Stimulated activated CD4-positive, alpha-beta T cell treated with anti-CD3 and anti-CD28 coated beads, Interleukin-15, amount 100 ng/mL, for 1 hour (primary cell): ENCODE measurements at places on chromosomes 11 and 22.

DNA sequence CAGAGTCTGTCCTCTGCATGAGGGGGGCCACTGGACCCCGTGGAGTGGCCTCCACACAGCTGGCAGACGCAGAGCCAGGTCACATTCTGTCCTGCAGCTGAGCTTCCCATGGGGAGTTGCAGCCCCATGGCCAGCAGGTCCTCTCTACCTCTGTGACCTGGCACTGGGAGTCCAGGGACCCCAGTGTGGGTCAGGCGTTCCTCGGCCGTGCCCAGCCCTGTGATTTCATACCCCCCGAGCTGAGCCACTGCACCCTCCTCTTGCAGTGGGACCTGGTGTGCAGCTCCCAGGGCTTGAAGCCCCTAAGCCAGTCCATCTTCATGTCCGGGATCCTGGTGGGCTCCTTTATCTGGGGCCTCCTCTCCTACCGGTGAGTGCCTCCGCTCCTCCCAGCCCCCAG is 32.2 kb upstream of the SLC22A12 start:
- no peak for DNase-seq

GRCh38 chr11:36492724-36493304 is 17.3 kb downstream of the TRAF6 start:
- DNase-seq: no peak

DNA sequence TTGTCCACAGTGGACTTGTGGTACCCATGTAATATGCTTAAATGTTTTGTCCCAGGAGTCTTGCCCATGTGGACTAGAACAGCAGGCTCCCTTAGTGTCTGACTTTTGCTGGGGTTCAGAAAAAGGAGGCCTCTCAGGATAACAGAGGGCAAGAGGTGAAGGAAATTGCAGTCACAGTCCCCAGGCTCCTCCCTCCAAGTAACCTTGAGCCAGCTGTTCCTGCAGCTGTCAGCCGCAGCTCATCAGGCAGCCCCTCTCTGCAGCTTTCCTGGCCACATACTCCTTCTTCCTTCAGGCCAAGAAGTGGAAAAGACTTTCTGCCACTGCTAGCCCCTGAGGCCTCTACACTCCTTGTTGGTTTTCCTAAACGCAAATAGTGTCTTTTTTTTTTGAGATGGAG is 6.3 kb upstream of the MYO18B start:
- no peak for DNase-seq

DNA sequence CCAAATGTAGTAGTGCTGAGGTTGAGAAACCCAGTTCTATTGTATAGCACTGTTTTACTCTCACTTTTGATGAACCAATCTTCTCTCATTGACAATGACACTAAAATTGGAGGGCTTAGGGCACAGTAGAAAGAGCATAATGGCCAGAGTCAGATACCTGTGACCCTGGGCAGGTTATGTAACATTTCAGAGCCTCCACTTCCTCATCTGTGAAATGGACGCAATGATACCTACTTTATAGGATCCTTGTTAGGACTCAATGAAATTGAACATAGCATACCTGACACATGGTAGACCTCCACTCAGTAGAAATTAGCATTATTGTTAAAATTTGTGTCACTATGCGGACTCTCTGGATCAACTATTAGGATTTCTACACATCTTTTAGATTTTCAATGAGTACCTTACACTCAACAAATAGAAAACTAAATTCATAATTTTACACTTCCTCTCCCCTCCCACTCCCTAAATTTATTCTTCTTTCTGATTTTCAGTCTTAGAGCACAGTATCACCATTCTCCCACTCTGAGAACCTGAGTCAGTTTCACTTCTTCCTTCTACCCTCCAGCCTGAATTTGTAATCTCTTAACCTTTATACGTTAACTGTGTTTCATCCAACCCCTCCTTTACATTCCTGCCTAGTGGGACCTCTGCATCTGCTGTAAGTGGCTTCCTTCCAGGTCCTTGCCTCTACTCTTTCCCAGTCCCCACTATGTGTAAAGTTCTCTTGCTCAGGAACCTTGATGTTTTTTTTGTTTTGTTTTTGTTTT is 78.3 kb downstream of the MICAL2 start:
- no peak for DNase-seq

- no peak for DNase-seq
Observed at GRCh38 chr11:36240173-36240572, 49.1 kb downstream of the COMMD9 start.

GRCh38 chr11:68331338-68331947 is 19.1 kb downstream of the LRP5 start:
- no peak for DNase-seq

DNA sequence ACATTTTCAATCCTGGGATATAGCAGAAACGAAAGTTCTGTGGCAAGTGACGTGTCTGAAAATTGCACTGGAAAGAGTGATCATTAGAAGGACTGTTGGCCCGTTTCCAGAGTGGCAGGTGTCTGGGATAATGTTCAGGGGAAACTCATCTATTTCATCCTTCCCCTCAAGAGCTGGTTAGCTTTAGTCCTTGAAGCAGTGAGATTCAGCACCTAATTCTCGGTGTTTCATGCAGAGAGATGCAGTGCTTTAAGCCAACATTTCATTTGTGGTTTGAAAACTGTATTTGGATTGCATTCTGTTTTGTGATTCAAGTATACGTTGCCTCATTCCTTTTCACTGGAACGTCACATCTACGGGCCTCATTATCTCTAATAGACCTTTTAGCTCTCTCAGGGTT is 205.0 kb upstream of the RAG2 start:
- no peak for DNase-seq

DNA sequence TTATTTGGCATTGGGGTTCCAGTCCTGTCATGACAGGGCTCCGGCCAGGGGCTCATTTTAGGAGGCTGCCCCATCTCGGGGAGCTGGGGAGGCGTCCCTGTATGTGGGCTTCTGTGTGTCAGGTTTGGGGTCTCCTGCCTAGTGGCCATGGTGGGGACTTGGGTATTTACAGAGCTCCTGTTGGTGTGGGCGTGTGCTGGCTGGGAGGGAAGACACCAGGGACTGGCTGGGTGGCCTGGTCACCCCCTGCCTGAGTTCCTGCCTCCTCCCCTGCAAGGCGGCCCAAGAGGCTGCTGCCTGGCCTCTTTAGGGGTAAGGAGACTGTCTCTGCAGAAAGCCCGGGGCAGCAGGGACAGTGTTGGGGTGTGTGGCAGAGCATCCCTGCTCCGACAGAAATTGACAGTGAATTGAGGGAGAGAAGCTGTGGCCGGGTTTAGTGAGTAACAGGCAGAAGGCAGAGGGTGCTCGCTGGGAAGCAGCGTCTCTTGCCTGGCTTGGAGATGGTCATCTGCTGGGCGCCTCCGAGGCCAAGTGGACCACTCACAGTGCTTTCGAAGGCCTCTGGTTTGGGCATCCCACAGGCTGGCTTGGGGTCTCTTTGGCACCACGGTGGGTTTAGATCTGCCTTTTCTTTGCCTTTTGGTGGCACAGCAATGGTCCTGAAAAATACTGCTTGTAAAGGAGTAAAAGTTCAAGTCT is 40.3 kb upstream of the GRAMD4 start:
- no peak for DNase-seq

- DNase-seq: no peak
Observed at GRCh38 chr22:37241351-37242142, 2.5 kb downstream of the RAC2 start.

- DNase-seq: no peak
Observed at GRCh38 chr11:11752679-11753078, 89.1 kb upstream of the USP47 start.

GRCh38 chr11:130886704-130887103 is 29.6 kb downstream of the SNX19 start:
- DNase-seq: no peak

DNA sequence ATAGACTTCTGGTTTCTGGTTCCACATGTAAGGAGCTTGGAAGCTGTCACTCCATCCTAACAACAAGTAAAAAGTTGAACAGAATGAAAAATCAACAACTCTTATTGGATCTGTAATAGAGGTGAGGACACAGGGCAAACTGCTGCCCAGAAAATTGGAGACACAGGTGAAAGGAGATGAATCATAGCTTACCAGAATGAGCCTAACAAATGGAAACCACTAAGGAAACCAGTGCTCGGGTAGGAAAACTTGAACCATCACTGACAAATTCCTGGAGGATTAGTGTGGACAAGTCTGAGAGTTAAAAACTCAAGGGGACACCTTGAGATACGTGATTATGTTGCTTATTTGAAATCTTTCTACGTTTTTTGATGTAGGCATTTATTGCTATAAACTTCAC is 52.1 kb downstream of the GDPD4 start:
- DNase-seq: no peak

GRCh38 chr11:119249671-119250010 is 43.5 kb downstream of the CBL start:
- DNase-seq: no peak

- DNase-seq: no peak
Observed at GRCh38 chr11:30619767-30620166, 33.6 kb upstream of the MPPED2 start.

DNA sequence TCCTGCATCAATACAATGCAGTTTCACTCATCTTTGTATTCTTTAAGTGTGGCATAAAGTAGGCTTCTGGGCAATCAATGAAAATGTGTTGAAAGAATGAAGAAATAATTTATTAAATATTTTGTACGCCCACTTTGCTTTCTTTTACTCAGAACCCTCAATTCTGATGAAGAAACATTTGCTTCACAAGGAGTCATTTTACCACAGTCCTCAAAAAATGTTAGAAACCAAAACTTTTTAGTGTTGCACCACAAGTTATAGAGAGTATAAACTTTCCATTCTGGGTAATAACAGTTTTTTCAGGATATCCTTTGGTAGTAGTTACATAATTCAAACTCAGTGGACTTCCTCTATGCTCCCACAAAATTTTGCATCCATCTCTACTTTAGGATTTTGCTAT is 360.5 kb downstream of the DLG2 start:
- no peak for DNase-seq

GRCh38 chr11:130672911-130673310 is 224.5 kb downstream of the ADAMTS15 start:
- no peak for DNase-seq

DNA sequence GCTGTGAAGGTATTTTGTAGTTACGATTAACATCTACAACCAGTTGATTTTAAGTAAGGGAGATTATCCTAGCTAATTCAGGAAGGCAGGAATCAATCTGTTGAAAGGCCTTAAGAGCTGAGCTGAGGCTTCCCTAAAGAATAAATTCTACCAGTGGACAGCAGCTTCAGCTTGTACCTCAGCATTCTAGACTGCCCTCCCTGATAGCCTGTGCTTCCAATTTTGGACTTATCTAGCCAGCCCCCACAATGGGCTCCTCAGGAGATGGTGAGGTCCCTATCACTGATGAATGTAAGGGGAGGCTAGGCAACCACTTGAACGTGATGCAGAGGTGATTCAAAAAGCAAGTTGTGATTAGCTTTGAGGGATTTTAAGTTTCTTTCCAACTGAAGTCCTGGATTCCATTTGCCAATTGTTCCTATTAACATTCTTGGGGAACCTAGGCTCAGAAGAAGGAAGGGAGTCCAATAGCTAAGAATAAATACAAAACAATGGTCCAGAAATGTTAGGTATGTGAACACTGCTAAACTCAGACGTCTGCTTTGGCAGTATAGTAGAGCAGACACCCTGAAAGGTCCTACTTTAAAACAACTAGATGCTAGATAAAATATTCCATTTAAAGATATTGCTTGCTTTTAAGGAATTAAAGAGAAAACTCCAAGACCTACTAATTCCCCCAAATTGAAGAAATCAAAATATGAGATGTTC is 404.3 kb upstream of the TENM4 start:
- no peak for DNase-seq

GRCh38 chr11:75167617-75168016 is 16.7 kb downstream of the SLCO2B1 start:
- no peak for DNase-seq

DNA sequence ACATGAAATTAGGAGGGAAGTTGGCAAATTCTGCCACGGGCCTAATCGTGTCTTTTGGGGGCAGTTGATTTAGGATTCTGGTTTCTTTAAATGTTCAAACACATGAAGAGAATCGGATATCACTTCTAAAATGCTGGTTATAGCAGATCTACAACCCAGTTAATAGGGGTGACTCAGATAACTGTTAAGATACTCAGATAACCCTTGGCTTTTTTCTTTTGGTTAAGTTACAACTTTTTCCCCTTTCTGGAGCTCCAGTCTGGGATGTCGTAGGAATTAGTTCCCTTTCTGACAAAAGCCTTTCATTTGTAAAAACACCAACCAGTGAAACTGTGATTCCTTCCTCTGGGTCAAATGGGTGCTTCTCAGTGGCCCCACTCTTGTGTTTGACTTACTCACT is 976 bp downstream of the DEPDC7 start:
- no peak for DNase-seq

DNA sequence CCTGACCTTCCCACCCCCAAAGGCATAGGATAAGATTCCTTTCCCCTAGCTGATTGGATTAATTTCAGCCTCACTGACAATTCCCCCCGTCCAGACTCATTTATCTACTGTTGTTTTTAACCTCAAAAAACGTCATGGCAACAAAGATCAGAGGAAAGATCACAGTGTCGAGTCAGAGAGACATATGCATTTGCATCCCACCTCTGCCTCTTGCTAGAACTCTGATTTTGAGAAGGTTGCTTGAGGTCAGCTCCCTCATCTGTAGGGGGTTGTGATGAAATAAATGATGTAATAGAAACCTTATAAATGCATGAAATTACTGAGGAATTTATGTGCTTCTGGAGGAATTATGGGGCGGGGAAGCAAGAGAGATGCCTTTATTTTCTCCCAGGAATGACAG is 53.3 kb upstream of the SYN3 start:
- DNase-seq: no peak

GRCh38 chr22:43554259-43554636 is 142.4 kb downstream of the MPPED1 start:
- DNase-seq: no peak

DNA sequence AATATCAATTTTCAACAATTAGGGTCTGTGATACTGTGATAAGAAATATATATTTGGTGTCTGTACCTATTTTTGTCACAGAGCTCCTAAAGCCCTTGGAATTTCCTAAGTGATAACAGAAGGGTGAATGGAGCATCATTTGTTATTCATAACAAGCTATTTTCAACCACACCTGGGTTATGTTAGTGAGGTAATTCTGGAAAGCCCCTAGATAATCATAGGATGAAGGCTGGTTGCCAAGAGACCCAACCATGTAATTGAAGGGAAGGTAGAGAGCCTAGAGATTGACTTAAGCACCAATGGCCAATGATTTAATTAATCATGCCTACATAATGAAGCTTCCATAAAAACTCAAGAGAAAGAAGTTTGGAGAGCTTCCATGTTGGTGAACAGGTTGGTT is 109.4 kb downstream of the KIF18A start:
- DNase-seq: no peak

DNA sequence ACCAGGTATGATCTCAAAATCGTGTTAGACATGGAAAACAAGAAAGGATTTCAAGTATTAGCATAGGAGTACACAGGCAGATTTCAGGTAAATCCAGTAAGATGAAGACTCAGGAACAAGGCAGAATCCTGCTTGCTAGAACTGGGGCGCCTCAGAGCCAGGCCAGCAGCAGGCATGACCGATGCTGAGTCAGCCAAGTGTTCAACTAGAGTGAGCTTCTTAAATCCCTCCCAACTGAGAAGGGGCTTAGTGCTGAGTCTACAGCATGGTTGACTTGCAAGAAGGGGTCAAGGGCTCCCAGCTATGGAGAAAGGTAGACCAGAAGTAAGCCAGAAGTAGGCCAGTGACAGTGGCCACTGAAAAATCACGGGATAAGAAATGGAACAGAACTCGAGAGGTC is 12.4 kb downstream of the GRAP2 start:
- no peak for DNase-seq

- DNase-seq: peak; percentile 50
Observed at GRCh38 chr11:72584293-72584938, 89.8 kb downstream of the PDE2A start.
